ENCODE measurements at places on chromosomes 5 and 9.

GRCh38 chr9:112755016-112755427, 4.5 kb downstream of the SNX30 start:
- DNase-seq: no peak

DNA sequence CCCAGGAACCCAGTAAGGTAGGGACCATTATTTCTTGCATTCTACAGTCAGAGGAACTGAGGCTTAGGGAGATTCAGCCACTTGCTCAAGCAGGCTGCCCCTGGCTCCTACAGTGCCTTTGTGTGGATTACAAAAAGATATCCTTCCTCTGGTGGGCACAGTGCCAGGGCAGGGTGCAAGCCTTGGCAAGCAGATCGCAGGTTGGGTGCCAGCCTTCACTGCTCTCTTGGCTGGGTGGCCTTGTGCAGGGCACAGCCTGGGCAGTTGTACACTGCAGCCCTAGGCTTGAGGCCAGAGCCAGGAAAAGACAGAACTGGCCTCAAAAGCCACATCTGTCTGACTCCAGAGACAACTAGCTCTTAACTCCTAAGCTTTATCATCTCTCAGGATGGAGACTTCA, 15.0 kb downstream of the DOCK2 start:
- no peak for DNase-seq

GRCh38 chr9:70101265-70101664, 57.6 kb downstream of the MAMDC2 start:
- DNase-seq: no peak

- DNase-seq: no peak
Observed at GRCh38 chr5:160327818-160328217, 15.5 kb upstream of the CCNJL start.

DNA sequence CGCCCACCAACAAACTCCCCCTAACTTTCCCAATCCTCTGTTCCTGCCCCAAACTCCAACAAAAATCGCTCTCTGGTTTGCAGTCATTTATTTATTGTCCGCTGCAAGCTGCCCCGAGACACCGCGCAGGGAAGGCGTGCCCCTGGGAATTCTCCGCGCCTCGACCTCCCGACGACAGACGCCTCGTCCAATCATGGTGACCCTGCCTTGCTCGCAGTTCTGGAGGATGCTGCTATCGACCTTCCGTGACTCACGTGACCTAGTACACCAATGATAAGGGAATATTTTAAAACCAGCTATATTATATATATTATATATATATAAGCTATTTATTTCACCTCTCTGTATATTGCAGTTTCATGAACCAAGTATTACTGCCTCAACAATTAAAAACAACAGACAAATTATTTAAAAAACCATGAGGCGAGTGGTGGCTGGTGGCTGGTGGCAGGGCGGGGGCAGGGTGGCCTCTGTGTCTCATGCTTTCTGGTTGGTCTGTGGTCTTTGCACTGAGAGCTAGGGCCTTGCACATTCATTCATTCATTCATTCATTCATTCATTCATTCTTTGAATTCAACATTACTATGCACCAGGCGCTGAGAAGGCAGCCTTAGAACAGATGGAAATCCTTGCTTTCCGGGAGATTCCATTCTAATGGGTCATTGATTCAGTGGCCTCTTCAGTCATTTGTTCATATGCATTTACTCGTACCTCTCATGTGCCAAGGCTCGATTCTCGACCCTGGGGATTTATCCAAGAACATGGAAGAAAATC, 37.9 kb downstream of the FGF18 start:
- DNase-seq: no peak

DNA sequence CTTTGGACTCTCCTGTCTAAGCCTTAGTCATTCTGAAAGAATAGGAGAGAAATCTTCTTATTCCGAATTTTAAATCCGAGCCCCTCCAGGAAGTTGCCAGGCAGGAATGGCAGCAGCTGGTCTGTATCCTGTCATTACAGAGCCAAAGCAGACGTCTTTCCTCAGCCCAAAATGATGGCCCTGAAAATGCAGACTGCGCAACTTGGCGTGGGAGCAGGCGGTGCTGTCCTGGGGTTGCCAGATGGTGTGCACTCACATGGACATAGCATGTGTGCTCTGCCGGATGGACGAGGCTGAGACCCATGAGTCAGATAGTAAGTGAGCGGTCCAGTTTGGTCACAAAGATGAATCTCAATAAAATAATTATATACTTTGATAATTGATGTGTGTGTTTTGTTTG, 410.4 kb downstream of the KCTD16 start:
- DNase-seq: no peak

DNA sequence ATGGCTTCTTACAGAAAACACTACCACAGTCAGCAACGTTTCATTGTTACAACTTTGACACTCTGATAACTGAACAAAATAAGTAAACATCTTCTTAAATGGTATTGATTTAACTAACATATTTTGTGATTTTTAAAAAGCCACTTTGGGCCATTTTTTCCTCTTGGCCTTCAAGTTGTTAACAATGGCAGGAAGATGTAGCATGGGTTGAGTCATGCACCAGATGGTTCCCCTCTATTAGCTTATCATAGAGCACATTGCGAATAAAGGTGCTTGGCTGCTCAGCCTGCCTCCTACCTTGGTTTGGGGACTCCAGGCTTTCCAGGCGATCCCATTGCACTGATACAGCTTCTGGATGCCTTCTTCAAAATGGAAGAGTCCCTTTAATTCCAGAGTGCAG, 24.1 kb upstream of the CER1 start:
- no peak for DNase-seq

DNA sequence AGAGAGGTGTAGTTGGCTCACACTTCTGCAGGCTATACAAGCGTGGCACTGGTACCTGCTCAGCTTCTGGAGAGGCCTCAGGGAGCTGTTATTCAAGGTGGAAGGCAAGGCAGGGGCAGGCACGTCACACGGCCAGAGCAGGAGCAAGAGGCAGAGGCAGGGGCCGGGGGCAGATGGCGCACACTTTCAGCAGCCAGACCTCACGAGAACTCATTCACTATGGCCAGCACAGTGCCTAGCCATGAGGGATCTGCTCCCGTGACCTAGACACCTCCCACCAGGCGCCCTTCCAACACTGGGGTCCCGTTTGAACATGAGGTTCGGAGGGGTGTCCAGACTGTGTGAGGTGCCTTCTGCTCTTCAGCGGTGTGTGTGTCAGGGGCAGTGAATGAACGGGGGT, 71.0 kb upstream of the FCN1 start:
- DNase-seq: no peak

DNA sequence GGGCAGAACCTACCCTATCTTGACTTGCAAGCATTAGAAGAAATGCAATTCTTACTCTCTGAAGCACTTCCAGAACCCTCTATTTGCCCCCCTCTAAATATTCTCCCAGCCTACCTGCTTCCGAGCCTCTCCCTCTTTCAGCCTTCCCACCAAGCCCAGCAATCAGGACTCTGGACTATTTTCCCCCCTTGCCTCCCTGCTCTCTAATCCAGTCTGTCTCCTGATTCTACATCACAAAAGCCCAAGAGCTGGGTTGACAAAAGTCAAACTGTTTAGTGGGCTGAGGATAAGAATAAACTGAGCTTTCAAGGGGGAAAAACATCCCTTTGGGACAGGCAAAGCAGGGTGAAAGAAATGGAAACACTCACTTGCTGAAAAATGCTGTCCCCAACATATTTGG, 123.2 kb upstream of the KIF2A start:
- DNase-seq: no peak

DNA sequence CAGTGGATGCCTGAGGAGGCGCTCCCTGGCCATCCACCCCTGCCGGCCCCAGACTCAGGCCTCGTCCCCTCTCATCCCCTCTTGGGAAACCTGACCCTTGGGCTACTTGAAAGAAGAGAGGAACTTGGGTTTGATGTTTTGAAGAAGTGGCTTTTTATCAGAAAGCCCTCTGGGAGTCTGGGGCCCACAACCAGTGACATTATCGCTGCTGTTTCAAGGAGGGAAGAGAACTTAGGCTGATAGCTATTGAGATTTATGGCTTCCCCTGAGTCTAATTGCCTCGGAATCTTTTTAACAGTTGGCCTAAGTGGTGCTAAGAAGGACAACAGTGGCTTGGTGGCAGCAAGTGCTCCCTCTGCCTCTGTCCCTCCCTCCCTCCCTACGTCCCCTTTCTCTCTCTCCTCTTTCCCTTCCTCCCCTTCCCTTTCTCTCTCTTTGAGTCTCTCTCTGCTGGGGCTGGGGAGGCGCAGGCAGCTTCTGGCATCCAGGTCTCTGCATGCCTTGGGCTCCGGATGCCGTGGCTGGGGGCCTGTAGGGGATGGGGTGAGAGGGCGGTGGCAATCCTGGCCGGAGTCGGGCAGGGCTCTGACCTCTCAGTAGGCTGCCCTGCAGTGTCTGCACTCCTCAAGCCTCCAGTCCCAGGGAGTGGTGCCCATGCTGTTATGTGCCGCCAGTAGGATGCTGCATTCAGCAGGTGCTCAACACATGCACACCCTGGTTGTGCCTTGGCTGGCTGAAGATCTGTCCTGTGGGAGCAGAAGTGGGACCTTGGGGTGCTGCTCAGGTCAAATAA, 49.6 kb upstream of the RXRA start:
- peak; percentile 41 for DNase-seq

- DNase-seq: no peak
Observed at GRCh38 chr5:117380316-117380715, 805.7 kb upstream of the SEMA6A start.

DNA sequence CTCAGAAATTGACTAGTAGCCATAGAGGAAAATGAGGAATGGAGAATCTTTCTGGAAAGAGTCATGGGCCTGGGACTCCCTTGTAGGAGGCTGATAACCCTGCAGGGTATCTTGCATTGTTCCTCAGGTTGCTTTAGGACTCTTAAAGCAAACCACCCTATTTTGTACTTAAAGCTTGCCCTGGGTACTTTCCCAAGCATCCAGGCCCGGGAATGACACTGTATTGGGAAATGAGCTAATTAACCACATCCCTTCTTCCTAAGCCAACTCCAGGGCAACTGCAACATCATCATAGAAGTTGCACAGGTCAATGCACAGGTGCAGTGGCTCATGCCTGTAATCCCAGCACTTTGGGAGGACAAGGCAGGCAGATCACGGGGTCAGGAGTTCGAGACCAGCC, 55.9 kb downstream of the UGCG start:
- no peak for DNase-seq

DNA sequence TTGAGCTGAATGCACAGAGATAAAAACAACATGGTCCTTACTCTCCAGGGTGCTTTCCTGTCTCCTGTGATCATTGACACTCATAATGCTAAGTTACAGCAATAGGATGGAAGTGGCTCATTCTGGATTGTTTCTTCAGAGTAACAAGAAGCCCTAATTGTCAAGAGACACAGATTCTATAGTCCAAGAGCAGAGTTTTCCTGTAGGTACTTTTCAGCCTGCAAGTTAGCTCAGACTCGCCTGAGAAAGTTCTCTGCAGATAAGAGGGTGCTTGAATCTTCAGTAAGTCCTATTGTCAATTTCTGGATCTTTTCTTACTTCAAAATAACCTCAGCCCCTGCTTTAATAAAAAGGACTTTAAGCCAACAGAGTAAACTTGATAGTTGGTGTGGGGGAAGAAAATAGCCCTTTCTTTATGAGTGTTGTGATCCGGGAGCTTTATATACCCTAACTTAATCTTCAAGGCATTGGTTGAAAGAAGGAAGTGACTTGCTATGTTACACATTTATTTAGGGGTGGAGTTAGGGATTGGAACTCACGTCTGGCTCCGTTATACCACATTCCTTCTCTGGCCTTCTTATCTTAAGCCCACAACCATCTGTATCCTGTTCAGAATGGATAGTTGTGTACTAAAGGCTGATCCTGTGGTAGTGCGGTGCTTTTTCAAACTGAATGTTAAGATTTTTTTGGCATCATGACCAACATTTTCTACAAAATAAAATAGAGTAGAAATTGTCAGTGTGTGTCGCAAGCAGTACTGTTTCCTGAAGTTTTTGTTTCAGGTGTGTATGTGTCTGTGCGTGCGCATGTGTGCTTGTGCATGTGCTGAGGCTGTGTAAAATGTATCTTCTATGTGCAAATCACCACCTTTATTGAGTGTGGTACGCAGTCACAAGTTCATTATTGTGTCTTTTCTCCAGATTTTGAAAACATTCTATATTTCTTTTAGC, 173.9 kb downstream of the WDR70 start:
- no peak for DNase-seq

DNA sequence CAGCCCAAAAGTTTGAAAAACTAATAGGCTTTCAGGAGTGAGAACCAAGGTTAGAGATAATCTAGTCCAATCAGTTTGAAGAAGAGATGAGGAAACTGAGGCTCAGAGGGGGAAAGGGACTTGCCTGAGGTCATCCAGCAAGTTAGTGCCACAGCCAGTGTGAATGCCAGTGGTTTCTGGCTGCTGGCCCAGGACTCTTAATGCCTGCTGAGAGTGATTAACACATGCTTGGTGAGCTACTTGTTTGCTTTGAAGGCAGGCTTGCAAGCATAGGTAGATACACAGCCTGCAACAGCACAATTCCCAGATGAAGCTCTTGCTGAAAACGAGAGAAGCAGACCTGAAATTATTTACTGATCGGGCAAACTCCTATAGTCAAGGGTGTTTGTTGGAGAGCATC, 591.6 kb upstream of the SGCD start:
- DNase-seq: no peak

GRCh38 chr9:127519301-127520166, 68.2 kb downstream of the LRSAM1 start:
- DNase-seq: no peak

DNA sequence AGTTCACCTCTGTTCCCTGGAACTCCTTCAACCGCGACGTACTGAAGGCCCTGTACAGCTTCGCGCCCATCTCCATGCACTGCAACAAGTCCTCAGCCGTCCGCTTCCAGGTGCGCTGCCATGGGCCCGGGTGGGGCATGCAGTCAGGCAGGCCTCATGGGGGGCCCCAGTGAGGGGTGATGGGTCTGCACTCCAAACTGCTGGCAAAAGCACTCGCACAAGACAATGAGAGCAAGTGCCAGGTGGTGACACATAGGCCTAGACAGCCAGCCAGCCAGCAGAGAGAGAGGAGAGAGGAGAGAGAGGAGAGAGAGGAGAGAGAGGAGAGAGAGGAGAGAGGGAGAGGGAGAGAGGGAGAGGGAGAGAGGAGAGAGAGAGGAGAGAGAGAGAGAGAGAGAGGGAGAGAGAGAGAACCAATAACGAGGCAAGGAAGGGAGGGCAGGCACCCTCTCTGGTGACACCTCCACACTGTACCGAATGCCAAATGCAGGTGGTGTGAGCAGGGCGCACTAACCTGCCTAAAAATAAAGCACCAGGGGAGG, 21.0 kb downstream of the DBH start:
- DNase-seq: no peak

GRCh38 chr9:73093740-73094379, 57.8 kb upstream of the ANXA1 start:
- DNase-seq: no peak

GRCh38 chr5:65126542-65127069, 355.1 kb downstream of the ADAMTS6 start:
- DNase-seq: no peak

Measured in B cell (primary cell).